ACHN (cell line): ENCODE measurements at places on chromosomes 11 and 22.
A peak's percentile ranks its signal among the peaks of the same experiment; 100 is the strongest.

DNA sequence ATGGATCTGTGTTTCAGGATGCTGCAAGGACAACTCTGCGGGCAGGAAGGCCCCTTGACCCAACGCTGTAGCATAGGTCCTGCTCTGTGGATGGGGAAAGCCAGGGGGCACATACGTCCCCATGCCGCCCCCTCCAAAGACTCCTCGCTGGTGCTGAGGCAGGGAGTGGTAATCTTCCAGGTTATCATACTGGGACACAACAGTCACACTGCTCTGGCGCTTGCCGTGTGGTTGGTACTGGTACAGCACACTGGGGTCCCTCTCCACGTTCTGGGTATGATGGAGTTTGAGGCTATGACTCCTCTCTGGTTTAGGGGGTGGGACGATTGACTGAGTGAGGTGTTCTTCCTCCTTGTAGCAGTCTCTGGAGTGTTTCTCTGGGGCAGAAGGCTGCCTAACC, 26.2 kb upstream of the TP53AIP1 start:
- no peak for DNase-seq

- DNase-seq, result no peak
These were observed 80.6 kb upstream of the RTL6 start for GRCh38 chr22:44578516-44579230.

- no peak for DNase-seq
These were observed 80.3 kb upstream of the NECTIN1 start for GRCh38 chr11:119809346-119809745.

DNA sequence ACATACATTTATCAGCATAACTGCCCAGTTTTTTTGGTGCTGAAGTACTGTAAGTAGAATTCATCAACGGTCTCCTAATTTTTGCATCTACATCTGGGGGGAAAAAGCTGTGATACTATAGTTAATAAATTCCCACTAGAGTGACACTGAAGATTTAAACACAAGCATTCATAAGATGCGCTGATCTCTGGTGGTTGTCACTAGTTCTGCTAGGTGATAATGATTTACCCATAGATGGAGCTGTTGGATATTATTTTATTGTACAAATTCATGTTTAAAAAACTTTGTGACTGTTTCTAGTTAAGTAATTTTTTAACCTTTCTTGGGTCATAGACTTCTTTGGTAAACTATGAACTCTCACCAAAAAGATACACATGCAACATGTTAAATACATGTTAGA, 106.6 kb downstream of the EMSY start:
- DNase-seq, result peak; percentile 13

- no peak for DNase-seq
These were observed 97.0 kb downstream of the RDX start for GRCh38 chr11:110199184-110199981.

DNA sequence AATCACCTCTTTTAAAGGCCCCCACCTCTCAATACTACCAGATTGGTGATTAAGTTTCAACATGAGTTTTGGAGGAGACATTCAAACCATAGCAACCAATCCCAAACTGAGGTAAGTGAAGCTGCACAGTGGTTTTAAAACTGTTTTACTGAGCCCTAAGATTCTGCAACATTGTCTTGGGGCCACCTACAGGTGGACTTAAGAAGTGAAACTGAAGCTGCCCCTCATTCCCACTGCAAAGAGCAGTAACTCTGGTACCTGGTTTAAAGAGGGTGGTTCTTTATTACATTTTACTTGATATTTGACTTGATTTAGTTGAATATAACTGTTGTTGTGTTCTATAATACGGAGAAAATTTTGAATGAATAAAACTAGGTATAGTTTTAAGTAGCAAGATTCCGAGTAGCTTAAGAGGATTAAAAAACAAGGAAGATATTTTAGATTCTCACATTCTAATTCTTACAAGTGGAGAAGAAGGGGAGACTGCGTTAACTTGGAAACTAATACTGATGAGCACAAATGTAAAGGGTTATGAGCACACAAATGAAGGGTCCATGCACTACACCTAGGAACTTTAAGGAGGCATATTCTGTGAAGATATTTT, 26.7 kb downstream of the SYT9 start:
- DNase-seq, result peak; percentile 32

GRCh38 chr11:28243061-28243460, 134.9 kb downstream of the METTL15 start:
- no peak for DNase-seq

DNA sequence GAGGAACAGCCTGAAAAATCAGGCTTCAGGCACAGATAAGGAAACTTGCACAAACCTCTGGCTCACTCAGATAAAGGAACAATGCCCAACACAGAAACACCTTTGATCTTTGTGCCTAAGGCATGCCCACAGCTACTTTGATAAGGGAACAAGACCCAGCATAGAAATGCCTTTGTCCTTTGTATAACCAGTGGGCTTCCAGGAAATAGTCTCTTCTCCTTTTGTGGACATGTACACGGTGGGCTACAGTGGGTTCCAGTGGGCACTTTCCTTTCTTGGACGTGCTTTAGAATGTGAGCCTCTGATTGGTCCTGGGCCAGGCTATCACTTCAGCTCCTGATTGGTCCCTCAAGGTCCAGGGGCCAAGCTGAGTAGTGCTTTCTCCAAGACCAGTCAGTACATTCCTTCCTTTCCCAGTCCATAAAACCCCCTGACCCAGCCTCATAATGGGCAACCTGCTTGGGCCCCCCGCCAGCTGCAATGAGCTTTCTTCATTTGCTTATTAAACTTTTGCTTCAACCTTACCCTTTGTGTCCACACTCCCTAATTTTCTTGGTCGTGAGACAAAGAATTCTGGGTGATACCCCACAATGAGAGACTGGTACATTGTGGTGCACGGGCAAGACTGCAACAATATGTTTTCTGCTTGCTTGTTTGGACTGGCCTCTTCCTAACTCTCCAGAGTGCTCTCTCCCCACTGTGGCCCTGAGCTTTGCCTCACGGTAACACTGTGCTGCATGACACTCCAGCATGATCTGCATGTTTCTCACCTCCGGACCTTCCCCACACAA, 1.7 kb upstream of the CABIN1 start:
- DNase-seq, result no peak

GRCh38 chr11:2708757-2709281, 9.0 kb upstream of the KCNQ1OT1 start:
- no peak for DNase-seq

DNA sequence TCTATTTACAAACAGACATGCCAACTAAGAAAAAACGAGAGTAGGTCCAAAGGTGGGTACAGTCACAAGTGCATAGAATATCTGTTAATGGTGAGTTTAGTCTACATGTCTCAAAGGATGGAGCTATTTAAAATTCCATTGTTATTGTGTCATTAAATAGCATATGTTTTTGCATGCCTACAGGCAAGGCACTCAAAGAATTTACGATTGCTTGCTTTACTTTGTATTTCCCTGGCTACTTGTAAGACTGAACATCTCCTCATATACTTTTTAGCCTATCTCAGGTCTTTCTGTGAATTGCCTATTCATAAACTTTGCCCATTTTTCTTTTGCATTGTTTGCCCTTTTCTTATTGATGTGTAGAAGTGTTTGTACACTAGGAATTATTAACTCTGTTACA, 39.7 kb downstream of the DEUP1 start:
- DNase-seq, result no peak
